Stimulated activated CD4-positive, alpha-beta T cell treated with anti-CD3 and anti-CD28 coated beads, Interleukin-12 subunit alpha, Interleukin-12 subunit beta, amount 100 ng/mL, for 24 hours (primary cell): ENCODE measurements at places on chromosomes 7 and 10.

DNA sequence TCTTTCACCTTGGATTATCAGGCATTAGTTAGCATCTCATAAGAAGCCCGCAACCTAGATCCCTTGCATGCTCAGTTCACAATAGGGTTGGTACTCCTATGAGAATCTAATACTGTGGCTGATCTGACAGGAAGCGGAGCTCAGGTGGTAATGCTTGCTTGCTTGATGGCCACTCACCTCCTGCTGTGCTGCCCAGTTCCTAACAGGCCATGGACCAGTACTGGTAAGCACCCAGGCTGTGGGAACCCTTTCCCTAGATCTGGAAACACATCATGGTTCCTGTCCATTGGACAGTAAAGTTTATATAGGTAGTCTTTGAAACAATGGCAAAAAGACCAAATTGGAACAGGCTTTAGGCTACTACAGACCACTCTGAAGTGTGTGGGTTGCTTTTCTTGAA is 9.4 kb upstream of the CTTNBP2 start:
- no peak for DNase-seq

GRCh38 chr10:110758898-110759297 is 112.8 kb upstream of the PDCD4 start:
- DNase-seq = no peak

- no peak for DNase-seq
These were observed 96.6 kb downstream of the CELF2 start for GRCh38 chr10:11114269-11114668.

DNA sequence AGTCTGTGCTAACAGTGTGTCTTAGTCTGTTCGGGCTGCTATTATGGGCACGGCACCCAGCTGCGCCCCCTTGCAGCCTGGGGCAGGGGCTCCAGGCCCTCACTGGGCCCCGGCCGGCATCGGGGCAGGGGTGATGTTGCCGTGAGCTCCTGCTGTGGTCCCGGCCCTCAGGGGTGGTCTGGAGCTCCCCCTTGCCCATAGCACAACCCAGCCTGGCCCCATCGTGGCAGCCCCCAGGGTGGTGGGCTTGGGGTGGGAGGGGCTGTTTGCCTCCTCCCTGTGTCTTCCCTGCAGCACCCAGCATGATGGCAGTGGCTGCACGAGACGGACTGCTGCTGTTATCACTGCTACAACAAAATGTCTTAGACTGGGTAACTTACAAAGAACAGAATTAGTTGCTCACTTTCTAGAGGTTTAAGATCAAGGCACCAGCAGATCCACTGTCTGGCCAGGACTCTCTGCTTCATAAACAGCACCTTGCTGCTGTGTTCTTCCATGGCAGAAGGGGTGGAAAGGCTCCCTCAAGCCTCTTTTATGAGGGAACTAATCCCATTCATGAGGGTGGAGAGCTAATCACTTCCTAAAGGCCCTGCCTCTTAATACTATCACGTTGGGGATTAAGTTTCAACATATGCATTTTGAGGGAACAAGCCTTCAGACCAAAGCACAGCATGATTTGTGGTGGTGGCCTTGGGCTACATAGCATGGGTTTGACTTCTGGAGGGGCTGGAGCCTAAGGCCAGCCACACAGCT is 149.5 kb downstream of the SEC23IP start:
- DNase-seq = no peak

- DNase-seq = peak; percentile 91
These were observed at the start of gene RASSF4 for GRCh38 chr10:44959247-44960087. TSS of gene RASSF4 (plus strand) at chr10:44959802. CDS start at chr10:44970203, 10,401 bp downstream.

DNA sequence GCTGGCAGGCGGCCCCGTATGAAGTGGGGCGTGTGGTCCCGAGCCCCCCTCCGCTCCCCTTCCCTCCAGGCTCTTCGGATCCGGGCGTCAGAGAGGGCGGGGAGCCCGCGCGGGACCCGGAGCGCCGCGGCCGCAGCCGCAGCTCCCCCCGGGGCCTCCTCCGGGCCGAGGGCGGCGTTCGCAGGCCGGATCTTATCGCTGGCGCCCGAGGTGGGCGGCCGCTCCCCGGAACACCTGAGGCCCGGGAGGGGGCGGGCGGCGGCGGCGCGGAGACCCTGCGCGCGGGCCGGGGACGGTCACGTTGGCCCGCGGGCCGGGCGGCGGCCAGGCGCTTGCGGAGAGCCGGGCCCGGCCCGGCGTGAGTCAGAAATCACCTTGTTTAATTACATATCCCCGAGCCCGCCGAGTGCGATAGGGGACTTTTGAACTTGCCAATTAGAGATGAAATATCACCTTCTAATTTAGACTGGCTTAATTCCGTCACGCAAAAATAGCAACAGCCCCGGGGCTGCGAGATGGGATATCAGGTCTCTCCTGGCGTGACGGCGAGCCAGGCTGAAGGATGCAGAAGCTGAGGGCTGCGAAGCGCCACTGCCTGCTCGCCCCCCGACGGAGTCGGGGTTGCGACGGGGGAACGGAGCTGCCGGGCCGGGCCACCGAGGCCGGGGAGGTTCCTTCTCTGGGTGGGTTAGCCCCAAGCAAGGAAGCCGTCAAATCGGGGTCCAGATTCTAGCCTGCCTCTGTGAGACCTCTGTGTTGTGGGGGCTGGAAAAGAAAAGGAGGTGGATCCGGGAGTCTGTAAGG is 43.4 kb downstream of the LDB3 start:
- peak; percentile 33 for DNase-seq

GRCh38 chr10:133237588-133238465 is at the start of gene VENTX:
TSS of gene VENTX (plus strand) at chr10:133237855. CDS start at chr10:133237915, 60 bp downstream.
- no peak for DNase-seq

DNA sequence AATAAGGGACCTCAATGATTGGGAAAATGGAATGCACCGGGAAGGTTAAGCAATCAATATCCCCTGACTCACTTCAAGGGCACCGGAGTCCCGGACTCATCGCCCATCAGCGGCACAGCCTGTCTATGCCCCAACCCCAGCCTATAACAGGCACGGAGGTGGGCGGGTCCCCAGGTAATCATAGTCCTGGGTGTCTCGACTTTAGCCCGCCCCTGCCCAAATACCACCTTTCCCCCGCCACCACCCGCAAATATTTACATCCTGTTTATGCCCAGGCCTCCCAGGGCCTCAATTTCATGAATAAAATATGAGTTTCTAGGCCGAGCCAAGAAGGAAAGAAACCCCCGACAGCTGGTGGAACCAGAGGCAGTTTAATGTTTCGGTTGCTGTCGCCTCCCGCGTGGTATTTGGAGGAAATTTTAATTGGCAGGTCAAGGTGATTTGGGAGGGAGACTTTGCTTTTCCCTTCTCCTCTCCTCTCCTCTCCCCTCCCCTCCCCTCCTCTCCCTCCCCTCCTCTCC is 15.6 kb upstream of the RFC2 start:
- DNase-seq = peak; percentile 40

DNA sequence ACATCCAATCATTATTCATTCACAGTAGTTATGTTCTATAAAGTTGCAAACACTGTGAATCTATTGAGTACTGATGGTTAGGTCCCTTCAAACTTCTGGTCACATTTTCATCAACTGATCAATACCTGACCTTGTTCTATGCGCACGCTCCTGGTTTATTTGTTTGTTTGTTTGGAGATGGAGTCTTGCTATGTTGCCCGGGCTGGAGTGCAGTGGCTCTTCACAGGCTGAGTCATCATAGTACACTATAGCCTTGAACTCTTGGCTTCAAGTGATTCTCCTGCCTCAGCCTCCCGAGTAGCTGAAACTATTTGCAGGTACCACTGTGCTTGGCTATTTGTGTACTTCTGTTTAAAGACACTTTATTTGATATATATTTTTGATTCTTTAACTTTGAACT is 19.3 kb downstream of the SND1 start:
- DNase-seq = no peak

- DNase-seq = no peak
These were observed 537.7 kb downstream of the GRM8 start for GRCh38 chr7:126715076-126715475.

- DNase-seq = no peak
These were observed 142.9 kb downstream of the THSD7A start for GRCh38 chr7:11689096-11689495.

GRCh38 chr10:122995936-122996335 is 12.7 kb downstream of the IKZF5 start:
- no peak for DNase-seq

- DNase-seq = no peak
These were observed 158.4 kb upstream of the ADARB2 start for GRCh38 chr10:1895691-1896090.

GRCh38 chr7:106060394-106060920 is 51.7 kb downstream of the SYPL1 start:
- DNase-seq = no peak
